ENCODE measurements at places on chromosomes 1 and 21.

GRCh38 chr1:204072931-204073836 is at the start of gene SOX13:
Gene SOX13, plus strand, starts transcription at chr1:204073115. Its CDS starts 39,801 bp downstream, at chr1:204112916.
- DNase-seq = peak; percentile 65

DNA sequence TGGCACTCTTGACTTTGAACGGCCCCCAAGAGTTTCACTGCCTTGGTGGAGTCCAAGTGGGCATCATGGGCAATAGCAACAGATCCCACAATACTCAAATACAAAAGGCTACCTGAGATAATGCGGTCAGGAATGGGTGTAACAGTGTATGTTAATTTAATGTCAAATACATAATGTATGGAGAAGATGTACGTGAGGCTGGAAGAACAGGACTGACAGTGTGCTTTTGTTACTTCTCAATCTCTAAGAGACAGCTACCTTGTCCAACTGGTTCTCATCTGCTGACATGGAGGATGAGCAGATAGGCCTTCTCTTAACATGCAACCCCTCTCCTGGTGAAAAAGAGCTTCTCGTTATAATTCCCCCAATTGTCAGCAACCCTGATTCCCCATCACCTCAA is 167.2 kb downstream of the APP start:
- DNase-seq = no peak

DNA sequence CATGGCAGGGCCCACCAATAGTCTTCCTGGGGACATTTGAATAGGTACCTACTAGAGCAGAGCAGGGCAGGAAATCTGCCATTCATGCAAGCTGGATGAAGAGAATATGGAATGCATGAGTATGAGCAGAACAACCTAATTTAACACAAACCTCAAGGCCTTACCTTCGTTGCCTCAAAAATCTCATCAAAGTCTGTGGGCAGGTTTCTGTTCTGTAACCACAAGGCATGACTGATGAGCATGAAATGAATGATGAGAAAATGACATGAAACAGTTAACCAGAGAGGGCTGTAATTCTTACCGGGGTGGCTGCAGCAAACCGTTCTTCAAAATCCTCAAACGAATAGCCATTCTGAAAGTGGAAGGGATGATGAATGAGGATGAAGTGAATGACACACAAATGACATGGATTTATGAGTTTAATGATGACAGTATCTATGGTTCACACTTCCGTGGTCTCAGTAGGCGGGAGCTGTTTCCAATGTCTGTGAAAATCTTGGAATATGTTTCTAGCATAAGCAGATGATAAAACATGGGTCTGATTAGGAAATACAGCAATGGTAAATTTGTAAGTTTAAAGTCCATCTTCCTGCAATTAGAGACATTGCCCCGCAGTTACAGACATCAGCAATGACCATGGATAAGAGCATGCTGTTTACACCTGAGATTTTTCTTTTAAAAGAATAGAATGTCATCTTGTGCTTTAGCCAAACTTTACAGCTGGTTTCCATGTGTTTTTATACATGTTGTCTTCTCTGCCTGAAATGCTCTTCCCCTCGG is 67.6 kb upstream of the C8B start:
- no peak for DNase-seq

DNA sequence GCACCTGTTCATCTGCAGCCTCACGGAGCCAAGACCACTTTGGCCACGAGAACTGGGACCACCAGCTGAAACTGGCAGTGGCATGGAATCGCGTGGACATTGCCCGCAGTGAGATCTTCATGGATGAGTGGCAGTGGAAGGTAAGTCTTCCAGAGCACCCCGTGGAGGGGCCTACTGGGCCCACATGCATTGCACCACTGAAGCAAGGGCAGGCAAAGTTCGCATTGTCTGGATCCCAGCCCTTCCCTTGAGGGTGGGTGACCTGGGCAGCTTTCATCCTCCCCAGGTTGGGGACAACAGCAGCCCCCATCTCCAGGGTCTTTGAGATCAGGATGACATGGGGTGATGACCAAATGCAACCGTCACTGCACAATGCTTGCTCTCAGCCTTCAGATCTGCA is 37.5 kb downstream of the TRPM2 start:
- no peak for DNase-seq

- no peak for DNase-seq
These were observed 18.5 kb upstream of the A3GALT2 start for GRCh38 chr1:33339413-33339812.

DNA sequence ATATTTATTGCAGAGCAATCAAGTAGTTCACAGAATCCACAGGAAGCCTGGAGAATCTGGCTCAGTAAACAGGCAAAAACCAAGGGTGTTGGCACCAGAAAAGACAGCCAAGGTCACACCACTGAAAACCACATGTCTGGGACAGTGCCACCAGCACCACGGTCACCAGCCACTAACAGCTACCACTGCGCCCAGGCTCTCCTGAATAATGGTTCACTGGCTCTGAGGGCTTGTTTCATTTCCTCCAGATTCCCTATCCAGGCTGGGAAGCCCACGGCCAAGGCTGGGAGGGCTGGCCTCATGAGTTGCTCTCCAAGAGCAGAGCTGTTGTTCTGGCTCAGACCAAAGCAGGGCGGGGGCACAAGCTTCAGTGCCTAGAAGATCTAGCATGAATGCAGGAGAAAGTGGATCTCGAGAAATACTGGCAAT is 54.5 kb upstream of the PTGFRN start:
- no peak for DNase-seq

- no peak for DNase-seq
These were observed 49.4 kb downstream of the TENT5C start for GRCh38 chr1:117655220-117655577.

- no peak for DNase-seq
These were observed 39.5 kb downstream of the TRPM2 start for GRCh38 chr21:44392916-44393315.

DNA sequence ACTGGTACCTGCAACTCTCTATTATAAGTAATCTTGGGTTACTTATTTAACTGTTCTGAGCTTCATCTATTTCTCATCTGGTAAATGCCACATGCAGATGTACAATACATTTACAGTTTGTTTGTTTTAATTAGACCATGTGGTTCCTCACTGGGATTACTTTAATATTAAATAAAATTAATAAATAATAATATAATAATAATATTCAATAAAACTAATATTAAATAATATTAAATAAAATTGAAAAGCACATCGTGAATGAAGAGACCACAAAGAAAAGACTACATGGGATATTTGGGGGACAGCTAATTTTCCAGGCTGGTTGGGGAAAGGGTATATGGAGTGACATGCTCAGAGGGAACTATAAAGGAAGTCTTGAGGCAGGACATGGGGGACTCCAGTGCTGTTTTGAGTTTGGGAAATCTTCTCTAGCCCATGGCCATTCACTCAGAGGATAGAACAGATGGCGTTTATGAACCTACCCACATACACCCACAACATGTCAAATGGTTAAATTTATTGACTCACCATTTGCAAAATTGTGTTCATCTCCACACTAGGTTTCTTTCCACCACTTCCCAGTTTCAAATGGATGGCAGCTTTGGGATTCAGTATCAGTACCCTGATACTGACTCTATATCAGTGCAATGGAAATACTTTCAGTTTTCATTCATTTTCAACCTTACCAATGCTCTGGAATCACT is 25.6 kb downstream of the DIRAS3 start:
- no peak for DNase-seq

DNA sequence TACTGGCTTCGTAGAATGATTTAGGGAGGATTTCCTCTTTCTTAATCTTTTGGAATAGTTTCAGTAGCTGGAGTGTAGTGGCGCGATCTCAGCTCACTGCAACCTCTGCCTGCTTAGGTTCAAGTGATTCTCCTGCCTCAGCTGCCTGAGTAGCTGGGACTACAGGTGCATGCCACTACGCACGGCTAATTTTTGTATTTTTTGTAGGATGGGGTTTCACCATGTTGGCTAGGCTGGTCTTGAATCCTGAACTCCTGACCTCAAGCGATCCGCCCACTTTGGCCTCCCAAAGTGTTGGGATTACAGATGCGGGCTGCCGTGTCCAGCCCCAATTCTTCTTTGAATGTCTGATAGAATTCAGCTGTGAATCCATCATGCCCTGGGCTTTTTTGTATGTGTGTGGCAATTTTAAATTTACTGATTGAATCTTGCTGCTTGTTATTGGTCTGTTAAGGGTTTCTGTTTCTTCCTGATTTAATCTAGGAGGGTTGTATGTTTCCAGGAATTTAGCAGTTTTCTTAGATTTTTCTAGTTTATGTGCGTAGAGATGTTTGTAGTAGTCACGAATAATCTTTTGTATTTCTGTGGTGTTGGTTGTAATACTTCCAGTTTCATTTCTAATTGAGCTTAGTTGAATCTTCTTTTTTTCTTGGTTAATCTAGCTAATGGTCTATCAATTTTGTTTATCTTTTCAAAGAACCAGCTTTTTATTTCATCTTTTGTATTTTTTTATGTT is 15.3 kb downstream of the MAN1C1 start:
- DNase-seq = no peak

GRCh38 chr1:164583835-164584539 is 25.0 kb downstream of the PBX1 start:
- DNase-seq = no peak

GRCh38 chr1:108767115-108767514 is 20.6 kb downstream of the STXBP3 start:
- DNase-seq = no peak

GRCh38 chr1:99740141-99740540 is 26.3 kb downstream of the FRRS1 start:
- DNase-seq = no peak

DNA sequence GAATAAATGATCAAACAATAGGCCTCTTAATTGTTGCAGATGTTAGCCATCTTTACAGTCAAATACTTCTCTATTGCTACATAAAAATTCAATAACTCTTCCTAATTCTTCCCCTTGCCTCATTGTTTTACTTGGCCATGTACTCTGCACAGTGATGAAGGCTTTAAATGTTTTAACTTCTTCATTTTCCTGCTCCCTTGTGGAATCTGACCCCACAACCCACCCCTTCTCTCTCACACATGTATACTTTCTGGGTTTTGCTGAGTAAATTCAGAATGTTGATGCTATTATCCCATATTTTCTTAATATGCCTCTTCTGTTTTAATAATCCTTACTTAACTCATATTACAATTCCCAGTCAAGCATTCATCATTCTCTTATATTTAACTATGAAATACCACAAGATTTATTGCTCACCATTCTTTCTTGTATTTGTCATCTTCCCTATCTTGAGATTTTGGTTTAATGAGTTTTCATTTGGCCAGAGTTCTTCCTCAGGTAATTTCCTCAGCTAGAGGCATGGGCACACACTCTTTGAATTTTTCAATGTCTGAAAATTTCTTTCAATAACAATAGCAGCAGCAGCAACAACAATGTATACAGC is 327.8 kb upstream of the USP24 start:
- DNase-seq = no peak

GRCh38 chr1:66022904-66023620 is 230.4 kb downstream of the PDE4B start:
- no peak for DNase-seq

DNA sequence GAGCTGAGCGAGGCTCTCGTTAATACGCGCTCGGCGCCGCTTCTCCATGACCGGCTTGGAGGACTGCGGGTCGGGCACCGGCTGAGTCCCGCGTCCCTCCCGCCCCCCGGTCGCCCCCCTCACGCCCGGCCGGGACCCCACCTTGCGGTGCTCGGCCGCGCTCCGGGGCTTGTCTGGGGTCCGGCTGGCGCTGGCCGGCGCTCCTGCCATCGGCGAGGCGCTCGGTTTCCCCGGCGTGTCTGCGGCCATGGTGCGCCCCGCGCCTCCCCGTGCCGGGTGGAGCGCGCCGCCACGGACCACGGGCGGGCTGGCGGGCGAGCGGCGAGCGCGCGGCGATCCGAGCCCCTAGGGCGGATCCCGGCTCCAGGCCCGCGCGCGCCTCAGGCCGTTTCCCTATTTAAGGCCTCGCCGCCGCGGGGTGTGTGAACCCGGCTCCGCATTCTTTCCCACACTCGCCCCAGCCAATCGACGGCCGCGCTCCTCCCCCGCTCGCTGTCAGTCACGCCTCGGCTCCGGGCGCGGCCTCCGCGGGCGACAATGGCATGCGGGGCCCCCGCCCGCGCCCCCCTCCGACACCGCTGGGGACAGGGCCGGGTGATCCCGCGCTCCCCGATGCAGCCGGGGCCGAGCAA is at the start of gene HES4:
Gene HES4 (minus strand): TSS at position 373 of the 632 bp plus-strand sequence. CDS start 124 bp downstream, at position 249.
- DNase-seq = peak; percentile 88

DNA sequence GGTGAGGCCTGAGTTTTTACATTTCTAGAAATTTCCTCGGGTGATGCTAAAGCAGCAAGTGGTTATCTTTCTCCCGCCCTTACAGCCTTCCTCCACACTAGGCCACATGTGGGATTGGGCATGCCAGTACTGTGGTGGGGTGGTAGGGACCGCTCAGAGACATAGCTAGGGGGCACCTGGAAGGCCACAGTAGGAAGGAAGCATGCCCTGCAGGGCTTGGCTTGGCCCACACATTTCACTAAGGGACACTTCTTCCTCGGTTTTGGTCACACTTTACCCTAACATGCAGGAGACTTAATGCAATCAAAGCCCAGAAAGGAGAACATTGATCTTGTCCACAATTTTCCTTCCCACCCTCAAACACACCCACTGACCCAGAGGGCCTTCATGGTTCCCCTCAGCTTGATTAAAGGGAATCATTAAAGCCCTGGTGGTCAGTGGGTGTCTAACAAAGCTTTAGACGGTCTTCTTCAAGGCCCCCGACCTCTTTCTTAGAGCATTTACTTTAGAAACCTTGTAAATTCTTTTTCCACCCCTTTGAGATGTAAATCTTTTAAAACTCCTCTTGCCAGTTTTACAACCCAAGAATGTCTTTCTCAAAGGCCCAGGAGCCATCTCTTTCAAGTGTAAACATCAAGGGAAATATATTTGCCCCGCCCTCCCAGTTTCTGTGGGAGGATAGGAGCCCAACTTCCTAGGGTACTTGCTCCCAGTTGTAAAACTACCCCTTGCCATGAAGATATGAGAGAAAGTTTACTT is 246.4 kb upstream of the PTBP2 start:
- no peak for DNase-seq

DNA sequence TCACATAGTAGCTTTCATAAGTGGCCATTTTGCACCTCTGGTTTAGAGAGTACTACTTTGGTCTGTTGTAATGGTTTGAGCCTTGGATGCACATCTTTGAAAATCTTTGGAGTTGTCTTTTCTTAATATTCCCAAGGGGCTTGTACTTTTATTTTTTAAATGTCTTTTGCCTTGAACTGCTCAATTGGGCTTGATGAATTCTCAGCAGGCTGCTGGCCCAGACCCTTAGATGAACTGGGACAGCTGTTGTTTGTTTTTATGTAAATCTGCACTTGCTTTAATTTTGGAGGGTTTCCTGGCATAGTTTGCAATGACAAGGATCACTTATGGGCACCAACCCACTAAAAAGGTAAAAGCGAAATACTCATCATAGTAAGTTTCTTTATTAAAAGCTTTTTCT is 24.9 kb downstream of the NGF start:
- no peak for DNase-seq

DNA sequence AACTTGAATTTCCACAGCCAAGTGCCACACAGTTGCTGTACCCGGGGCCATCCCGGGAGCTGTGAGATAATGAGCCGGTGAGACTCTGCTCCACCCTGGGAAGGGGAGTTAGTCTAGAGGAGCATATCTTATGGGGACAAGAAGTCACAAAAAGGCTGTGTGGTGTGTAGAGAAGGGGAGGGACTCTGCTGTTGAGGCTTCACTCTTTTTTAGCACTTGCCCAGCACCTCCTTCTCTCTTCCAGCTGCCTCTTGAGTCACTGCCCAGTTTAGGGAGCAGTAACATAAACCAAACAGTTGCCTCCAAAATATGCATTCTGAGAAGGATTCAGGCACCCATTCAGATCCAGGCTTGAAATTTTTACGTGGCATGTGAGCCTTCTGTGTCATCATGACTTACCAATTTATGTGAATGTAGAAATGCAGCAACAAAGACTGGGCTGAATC is 744 bp upstream of the WDR26 start:
- no peak for DNase-seq

Measured in progenitor cell of endocrine pancreas (in vitro differentiated cells).